Cardiac fibroblast (primary cell): ENCODE measurements at places on chromosomes 1 and 21.

DNA sequence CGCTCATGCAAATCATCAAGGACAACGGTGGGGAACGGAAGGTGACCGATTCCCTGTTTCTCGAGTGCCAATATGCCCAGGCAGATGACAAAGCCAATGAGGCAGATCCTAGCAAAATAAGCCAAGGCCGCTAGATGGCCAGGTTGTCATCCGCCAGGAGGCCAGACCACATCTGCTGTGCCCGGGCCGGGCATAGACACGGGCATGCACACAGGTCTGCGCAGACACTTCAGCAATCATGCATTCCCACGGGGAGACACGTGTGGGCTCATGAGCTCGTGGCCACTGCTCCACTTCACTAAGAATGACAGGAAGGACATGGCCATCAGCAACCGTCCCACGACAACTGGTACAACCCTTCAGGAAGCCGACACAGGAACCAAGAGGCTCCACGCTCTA is 23.4 kb downstream of the WDR4 start:
- no peak for DNase-seq

DNA sequence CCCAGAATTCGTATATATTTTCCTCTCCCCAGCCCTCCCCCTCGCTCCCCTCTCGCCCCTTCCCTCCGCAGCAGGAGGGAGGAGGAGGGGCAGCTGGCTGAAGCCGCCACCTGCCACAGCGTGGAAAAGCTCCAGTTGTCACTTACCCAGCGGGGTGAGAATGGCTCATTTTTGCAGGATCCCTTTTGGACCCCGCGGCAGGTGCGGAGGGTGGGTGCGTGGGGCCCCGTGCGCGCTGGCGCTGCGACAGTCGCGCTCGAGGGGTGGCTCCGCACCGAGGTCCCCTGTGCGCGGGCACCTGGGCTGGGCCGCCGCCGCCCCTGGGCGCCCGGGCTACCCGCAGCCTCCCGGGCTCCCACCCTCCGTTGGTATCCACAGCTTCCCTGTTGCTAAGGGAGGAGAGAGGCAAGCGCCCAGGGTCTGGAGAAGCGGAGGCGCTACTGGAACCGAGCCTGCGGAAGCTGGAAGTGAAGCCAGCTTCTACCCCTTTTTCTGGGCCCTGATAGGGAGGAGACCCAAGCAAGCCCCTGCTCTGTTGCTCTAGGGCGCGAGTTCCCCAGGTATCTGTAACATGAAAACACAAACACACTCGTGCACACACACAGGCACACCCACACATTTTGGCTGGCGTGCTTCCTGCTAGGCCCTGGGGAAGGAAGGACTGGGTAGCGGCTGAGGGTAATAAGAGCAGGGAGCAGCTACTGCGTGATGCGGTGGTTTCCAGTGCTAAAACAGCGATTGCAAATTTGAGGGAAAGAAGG is at the start of gene ERICH3:
Gene ERICH3 (minus strand): TSS at position 442 of the 761 bp plus-strand sequence. CDS start 273 bp downstream, at position 169.
- DNase-seq = peak; percentile 5

- DNase-seq = no peak
Observed at GRCh38 chr1:66237722-66238479, 296.1 kb upstream of the SGIP1 start.

GRCh38 chr21:32163386-32163785 is 115.5 kb downstream of the MIS18A start:
- DNase-seq = no peak

DNA sequence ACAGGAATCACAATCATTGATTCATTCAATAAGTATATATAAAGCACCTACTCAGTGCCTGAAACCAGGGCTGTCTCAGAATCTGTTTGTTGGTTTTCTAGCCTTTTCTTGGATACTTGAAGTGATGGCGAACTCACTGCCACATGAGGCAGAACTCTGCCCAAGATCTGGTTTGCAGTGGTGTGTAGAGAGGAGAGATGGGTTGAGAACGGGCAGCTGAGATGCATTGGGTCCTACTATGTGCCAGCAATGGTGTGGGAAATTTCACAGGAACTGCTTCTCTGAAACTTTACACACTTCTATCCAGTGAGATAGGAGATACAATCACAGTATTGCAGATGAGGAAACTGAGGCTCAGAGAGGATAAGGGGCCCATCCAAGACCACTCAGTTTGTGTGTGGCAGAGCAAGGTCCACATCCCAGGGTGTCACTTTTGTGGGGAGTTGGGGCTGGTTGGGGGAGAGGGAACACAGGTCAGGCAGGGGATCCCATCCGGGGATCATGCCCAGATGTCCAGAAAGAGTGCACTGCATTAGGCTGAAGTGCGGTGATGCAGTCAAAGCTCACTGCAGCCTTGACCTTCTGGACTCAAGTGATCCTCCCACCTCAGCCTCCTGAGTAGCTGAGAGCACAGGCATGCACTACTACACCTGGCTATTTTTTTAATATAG is 83.7 kb upstream of the IFFO2 start:
- DNase-seq = no peak

DNA sequence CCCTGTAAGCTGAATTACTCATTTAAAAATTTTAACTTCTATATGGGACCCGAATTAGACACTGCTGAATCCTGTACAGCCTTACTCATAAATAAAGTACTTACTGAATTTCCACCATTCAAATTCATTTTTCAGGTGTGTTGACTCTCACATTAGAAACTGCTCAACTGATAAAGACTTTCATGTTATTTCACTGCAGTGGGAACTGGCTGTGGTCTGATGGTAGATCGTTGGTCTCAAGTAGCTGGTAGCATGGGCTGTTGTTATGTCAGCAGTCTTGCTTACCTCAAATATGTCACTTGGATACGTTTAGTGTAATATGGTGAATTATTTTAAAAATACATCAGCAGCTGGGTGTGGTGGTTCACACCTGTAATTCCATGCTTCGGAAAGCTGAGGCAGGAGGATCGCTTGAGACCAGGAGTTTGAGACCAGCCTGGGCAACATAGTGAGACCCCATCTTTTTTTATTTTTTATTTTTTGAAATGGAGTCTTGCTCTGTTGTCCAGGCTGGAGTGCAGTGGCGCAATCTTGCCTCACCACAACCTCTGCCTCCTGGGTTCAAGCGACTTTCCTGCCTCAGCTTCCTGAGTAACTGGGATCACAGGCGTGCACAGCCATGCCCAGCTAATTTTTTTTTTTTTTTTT is 10.4 kb downstream of the DEGS1 start:
- no peak for DNase-seq

GRCh38 chr1:164648636-164649035 is 89.7 kb downstream of the PBX1 start:
- no peak for DNase-seq

- DNase-seq = no peak
Observed at GRCh38 chr1:19128968-19129514, 81.0 kb downstream of the UBR4 start.

DNA sequence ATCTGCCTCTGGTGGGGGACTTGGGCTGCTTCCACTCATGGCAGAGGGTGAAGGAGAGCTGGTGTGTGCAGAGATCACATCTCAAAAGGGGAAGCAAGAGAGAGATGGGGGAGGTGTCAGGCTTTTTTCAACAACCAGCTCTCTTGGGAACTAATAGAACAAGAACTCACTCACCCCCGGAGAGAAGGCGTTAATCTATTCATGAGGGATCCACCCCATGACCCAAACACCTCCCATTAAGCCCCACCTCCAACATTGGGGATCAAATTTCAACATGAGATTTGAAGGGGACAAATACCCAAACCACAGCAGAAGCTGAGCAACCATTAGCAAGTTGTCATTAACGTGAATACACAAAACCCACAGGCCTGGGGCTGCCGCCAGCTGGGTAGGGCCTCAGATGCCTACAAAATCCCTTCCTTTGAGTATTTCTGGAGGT is 12.0 kb upstream of the VWA5B1 start:
- no peak for DNase-seq

DNA sequence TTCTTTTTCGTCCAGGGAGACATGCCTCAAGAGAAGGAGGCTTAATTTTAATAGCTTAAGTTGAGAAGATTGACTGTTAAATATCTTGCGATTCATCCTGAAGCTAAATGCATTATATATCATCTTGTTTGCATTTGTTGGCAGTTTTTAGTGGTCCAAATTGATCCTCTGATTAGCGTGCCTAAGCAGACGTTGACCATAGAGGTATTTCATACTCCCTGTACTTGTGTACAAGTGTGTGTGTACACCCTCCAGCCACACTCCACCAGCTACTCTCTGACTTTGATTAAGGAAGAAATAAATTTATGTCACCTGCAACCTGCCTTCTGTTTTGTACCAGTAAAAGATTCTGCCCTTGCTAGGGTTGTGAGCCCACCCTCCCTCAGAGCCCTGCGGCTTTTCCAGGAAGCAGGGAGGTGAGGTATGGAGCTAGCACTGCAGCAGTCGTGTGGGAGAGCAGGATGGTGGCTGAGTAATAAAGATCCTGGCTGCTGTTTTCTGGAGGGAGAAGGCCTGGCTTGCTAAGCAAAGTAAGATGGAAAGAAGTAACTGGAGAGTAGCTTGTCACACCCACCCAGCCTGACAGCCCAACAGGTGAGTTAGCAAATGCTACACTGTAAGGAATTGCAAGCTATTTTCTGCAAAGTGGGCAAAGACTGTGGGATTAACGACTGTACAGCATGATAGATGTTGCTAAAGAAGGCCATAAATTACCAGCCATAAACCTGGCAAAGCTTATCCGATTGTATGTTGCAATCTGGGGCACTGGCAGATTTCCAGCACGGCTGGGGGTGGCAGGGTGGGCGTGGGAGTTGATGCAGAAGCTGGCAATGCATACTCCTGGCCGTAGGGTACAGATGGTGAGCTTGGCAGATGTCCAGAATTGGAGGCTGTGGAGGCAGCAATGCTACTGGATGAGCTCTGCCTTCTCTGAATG is 170.2 kb downstream of the TNR start:
- DNase-seq = no peak

GRCh38 chr21:35510294-35510693 is 461.2 kb upstream of the RUNX1 start:
- no peak for DNase-seq

DNA sequence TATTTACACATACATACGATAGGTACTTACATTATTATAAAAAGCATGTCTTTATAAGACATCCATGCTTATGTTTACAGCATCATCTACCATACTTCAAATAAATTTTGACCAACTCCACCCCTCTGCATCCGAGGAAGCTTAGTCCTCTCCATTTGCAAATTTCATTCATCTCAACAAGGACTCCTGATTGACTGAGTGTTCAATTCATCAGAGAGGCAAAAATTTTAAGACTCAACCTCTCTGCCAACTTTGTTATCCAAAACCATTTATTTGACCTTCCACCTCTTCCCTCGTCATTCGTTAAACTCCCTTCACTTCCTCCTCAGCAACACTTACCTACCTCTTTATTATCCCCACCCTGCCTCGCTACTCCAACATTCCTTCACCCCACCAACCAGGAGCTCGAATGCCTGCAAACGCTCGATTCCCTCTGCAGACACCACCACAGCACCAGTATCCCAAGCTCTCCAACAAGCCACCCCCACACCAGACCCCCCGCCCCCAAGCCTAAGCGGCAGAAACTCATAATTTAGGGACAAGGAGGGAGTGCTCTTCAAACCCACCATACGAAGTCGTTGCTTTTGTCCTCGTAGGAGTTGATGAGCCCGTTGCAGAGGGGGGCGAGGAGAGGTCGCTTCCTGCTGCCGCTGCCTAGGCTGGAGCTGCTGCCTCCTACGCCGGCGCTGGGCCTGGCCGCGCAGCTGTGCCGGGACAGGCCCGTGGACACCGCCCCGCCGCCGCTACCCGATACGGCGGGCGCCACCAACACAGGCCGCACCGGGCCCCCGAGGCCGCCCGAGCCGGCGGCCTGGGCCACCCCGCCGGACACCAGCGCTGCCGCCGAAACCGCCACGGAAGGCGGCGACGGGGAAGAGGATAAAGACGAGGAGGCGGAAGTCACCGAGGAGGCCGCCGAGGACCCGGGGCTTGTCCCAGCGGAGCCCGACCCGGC is 803 bp downstream of the COP1 start:
- peak; percentile 45 for DNase-seq

DNA sequence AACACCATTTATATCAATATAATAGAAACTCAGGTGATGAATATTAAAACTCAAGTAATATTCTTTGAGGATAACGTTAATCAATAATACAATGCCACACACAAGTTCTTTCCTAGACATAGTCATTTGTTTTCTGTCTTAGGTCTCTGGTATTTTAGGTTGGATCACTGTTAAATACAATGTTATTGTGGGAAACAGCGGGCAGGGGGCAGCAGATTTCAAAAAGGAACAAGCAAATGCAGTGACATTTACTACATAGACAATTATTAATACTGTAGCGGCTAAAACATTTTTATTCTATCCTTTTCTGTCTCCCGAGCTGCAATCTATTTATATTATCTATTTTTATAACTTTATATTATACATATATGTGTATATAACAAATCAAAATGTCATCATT is 186.4 kb upstream of the ZNHIT6 start:
- peak; percentile 64 for DNase-seq

DNA sequence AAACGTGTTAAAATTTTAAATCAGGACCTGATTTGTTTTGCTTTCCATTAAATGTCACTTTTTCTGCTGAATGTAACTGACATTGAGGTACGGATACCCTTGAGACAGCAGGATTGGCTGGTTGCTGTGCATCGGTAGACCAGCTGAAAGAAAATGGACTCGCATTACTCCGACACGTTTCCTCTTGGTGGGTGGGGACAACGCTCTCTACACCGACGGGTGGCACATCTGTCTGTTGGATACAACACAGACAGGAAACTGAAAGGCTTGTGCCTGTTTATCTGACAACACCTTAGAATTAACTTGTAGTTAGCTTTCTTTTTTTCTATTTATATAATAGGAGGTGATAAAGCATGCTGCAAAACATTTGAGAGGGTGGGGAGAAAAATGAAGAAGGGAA is 19.4 kb downstream of the PRPF38A start:
- DNase-seq = no peak

DNA sequence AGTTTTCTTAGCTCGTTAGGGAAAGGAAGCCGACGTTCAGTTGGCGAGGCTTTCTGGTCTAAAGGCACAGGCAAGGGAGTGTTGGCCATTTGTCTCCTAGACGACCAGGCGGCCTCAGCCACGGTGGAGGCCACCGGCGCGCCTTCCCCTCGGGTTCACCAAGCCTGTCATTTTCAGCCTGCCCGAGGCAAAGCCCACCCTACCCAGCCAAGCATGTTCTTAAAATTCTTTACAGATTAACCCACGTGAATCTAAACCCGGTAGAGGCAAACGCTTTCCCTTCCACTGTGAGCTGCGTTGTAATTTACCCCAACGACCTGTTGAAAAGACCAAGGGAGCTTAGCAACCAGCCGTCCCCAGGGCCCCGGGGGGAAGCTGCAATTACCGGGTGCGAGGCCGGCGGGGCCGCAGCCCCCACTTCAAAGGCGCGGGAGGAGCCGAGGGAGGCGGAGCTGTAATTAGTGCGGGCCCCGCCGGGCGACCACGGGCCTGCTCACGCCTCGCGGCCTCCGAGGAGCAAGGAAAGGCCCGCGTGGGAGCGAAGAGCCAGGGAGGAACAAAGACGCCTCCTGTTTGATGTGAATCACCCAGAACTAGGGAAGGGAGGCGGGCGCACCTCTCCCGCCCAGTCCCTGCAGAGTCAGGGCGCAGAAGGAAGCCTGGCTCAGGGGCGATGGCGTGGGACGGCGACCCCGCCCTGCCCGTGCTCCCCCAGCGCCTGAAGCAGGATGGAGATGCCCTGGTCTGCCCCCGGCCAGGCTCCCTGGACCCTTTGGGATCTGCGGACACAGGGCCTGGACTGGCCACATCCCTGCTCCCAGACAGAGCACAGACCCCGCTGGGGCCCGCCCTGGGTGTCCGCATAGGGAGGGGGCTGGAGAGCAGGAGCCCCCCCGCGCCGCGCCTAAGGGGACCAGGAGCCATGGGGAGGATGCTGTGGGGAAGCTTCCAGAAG is 12.1 kb upstream of the TSPEAR start:
- DNase-seq = no peak

- peak; percentile 32 for DNase-seq
Observed at GRCh38 chr1:178275553-178275952, 181.6 kb downstream of the RASAL2 start.

- no peak for DNase-seq
Observed at GRCh38 chr1:31180338-31180737, 59.3 kb downstream of the NKAIN1 start.
